ENCODE measurements at places on chromosomes 3 and 15.

DNA sequence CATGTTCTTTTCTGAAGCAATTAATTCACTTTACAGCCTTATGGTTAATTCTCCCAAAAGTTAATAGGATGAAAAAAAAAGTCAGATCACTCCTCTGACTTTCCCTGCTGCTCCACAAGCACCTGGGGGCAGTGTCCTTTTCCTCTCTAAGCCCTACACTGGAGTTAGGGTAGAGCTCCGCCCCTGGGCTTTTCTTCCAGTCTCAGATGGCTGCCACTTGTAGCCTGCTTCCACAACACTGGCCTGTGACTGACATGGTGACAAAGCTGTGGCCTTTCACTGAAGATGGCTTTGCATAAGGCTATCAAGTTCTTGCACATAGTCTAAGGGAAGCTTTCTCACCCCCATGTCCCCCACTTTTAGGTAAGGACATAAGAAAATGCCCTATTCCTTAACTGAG is 1.3 kb upstream of the MON1A start:
- DNase-seq = no peak

- no peak for DNase-seq
Observed at GRCh38 chr3:47440131-47440530, 35.6 kb downstream of the SCAP start.

GRCh38 chr3:19811689-19812088 is 122.3 kb downstream of the EFHB start:
- peak; percentile 64 for DNase-seq

DNA sequence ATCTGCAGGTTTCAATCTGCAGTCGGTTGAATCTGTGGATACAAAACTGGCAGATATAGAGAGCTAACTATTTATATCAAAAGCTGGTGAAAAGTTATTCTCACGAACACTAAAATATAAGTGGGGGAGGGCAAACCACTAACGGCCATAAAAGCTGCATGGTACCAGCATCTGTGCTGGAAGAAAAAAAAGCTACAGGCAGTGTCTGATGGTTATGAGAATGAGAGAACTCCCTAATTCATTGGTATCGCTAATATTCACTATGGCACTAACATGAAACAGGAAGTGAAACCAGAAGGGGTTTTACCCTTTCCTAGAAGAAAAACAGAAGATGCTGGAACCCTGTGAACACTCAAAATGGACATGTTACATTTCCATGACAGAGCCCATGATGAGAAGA is 15.9 kb downstream of the CEP70 start:
- no peak for DNase-seq

- DNase-seq = no peak
Observed at GRCh38 chr15:45855907-45856579, 221.2 kb downstream of the SQOR start.

DNA sequence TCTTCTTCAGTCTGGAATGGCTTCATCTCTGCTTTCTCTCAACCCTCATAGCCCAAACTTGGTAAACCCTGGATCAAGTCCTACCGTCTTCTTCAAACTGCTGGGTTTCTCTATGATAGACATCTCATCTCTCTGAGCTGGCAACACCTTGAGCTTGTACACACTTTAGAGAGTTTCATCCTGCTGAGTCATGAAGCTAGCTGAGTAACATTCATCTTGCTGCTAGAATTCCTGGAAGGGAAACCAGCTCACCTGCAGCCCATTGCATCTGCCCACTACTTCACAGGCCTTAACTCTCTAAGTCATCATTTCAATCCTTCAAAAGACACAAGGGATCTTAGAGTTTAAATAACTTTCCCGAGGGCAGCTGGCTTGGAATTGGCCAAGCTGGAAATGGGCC is 175.5 kb upstream of the RORA start:
- no peak for DNase-seq

GRCh38 chr3:115862849-115863248 is 239.5 kb downstream of the GAP43 start:
- no peak for DNase-seq

DNA sequence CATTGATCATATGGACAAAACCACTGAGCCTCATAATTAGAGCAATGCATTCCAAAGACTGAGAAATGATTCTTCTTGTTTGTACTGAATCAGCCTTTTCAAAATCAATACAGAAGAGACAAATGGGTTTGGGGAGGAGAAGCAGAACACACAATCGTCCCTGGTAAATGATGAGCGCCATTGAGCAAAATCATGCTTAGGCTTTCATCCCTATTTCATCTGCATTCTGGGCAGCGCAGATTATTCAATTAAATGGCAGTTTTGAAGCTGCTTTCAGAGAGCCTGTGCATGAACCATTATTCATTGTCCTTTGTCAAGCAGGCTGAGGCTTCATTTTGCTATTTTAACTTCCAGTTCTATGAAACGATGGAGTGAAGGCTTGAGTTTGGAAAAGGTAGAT is 371.9 kb downstream of the CACNA2D3 start:
- no peak for DNase-seq

GRCh38 chr3:115838786-115839185 is 215.5 kb downstream of the GAP43 start:
- no peak for DNase-seq

DNA sequence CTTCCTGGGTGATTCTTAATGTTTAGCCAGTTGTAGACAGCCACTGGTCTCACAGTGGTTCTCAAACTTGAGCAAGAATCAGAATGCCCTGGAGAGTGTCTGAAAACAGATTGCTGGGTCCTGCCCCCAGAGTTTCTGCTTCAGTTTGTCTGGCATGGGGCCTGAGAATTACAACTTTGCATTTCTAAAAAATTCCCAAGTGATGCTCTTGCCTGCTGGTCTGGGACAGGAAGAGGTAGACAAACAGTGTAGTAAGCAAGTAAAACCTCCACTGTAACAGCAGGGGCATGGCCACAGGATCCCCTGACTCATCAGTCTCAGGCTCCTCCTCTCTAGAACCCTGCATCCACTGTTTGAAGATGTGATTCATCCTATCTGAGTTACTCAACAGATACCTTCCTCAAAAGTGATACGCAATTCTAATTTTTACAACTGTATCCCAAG is 36.5 kb downstream of the DZIP1L start:
- no peak for DNase-seq

DNA sequence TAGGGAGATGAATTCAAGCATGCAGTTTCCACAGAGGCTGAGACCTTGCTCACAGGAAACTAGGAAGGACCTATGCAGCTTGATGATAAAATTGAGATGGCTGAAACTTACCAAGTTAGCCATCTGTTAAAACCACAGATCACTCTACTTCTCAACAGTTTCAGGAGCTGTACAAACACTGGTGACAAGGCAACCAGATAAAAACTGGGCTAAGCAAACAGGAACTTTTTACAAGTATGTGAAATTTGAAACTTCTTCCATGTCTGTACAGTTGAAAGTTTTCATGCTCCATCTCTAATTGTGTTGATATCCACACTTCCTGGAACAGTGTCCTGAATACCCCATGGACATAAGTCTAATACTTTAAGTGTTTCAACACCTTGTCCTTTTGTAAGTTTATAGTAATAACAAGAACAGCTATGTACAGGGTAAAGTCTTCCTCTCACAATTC is 78.2 kb downstream of the FAIM start:
- DNase-seq = peak; percentile 52

DNA sequence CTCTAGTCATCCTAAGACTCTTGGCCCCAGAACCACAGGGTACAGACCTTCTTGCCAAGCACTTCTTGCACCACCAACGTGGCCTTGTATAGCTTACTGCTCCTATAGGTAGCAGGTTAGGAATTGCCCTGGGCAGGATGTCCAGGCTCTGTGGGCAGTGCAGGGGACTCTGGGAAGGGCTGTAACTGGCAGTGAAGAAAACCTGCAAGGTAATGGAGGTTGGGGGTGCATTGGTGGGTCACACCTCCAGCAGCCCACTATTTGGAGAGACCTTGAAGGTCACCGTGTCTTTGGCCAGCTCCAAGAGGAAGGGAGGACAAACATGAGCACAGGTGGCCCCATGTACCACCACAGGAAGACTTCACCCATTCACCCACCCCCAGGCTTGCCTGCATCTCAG is 21.3 kb upstream of the XYLB start:
- no peak for DNase-seq

DNA sequence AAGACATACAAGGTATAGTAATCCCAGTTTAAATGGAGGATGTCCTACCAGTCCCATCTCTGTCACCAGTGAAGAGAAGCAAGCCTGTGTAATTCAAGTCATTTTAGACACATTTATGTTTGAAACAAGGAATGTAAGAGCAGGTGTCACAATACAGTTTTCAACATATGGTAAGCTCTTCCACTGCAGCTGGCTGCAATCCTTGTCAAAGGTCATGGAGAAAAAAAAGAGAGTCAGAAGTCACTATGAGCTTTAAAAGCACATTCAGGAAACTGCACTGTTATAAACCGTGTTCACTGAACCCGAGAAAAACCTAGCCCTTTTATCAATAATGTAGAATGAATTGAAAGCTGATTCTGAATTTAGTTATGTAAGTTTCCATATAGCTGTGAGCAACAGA is 206.4 kb downstream of the NAALADL2 start:
- DNase-seq = no peak

DNA sequence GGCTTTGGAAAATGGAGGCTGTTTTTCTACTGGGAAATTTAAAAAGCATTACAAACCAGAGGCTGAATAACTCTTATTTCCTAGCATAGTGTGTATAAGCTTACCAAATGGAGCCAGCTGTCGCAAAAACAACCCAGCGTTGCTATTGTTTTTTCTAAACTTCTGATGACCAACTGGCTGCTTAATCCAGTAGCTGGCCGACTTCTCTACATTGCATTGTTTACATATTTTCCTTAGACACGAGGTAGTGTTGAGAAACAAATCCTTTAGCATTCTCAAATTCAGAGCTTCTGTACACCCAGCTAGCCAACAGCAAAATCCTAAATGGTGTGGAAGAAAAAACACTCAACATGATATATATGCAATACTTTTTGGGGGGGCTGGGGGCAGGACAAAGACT is 161.0 kb upstream of the ADAMTS9 start:
- DNase-seq = no peak

GRCh38 chr3:107753976-107754375 is 231.2 kb downstream of the BBX start:
- no peak for DNase-seq

DNA sequence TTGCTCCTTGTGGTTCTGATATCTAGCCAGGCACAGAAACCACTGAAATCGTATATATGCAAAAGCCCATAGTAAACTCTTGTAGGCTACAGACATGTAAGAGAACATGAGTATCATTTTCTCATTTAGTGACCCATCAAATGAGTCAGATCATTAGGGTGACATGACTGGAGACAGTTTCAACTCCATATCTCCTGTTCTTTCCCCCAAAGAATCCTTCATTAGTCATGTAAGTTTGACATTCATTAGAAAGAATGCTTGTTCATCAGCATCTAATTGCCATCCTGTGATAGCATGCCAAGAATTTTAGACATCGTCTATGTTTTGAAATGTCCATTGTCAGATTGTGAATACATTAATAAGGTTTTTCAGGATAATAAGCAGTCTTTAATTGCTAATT is 264.9 kb upstream of the TPM1 start:
- DNase-seq = no peak

DNA sequence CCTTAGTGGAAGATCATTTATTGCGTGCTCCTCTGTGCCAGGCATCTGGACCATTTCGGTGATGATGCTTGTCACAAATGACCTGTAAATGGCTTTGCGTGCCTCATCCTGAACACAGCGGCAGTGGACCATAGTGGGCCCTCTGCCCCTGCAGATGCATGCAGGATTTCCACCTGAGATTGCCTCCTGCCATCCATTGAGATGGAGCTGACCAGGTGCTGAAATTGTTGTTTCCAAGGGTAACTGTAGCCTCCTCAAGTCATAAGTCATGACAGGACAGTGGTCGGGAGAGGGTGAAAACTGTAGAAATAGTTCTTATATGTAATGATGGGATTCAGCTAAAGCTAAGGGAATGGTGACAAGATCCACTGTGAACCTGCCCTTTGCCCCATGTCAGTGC is 35.5 kb downstream of the CLSTN2 start:
- DNase-seq = no peak

DNA sequence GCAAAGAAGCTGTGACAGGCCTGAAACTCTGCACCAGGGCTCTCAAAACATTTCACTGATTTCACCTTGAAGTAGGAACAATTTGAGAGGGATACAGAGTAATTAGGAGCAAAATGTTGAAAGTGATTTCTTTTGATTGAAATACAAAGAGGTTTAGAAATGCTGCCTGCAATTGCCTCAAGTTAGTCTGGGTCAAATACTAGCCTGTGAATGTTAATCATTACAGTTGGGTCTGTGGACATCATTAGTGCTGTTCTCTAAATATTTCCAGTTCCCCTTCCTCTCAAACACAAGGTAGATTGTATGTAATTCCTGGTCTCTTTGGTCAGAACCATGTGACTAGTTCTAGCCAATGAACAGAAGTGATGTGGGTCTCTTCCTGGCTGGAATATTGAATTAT is 152.3 kb upstream of the TSC22D2 start:
- DNase-seq = no peak

- no peak for DNase-seq
Observed at GRCh38 chr3:18047052-18047451, 304.6 kb upstream of the TBC1D5 start.

DNA sequence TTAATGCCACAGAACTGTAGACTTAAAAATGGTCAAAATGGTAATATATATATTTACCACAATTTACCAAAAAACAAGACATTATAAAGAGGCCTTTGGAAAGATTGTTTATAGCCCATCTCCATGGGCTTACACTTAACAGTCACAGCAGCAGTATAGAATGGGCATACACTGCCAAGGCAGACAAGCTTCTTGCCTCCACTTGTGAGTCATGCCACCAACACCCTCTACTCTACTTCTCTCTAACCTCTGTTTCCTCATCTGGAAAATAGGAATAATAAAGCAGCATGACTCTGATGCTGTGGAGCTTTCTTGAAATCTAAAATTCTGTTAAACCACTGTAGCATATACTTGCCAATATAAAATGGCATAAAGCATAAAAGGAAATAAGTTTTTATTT is 14.4 kb upstream of the GPR156 start:
- no peak for DNase-seq

DNA sequence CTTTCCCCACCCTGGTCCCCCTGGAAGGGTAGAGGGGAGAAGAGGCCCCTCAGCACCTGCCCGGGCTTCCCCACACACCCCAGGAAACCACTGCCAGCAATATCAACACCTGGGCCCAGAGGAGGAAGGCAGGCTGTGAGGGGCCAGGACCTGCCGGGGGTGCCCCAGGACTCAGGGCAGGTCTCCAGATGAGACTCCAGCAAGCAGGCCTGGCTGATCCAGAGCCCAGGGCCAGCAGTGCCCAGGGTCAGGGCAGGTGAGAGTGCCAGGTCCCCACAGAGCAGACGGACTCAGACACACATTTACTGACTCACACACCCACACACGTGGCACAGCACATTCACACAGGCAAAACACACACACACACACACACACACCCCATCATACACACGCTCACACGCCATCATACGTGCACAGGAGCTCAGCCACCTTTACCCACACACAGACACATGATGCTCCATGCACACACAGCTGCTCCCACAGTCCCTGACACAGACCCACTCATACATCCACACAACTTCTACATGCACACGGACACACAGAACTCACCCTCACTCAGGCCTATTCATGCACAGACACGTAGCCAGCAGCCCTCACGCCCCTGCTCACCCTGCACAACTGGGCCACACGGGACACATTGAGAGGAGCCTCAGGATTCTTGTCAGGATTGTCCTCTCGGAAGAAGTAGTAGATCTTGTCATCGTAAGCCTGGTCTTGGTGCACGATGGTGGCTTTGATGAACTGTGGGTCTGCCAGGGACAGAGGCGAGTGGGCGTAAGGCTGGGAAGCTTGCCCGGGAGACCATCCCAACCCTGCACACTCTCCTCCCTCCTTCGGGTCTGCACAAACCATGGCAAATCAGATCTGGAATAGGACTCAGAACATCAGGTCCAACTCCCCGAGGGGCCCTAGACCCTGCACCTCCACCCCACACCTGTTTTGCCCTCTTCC is 17.5 kb downstream of the SEMA7A start:
- no peak for DNase-seq

- DNase-seq = no peak
Observed at GRCh38 chr15:57506422-57506821, 85.3 kb upstream of the MYZAP start.

Data from KG1 (cell line).